ENCODE measurements at places on chromosomes 1 and 21.

GRCh38 chr21:28699596-28700259 lies 292.9 kb downstream of the LTN1 start:
- DNase-seq = no peak

GRCh38 chr1:96747565-96747964 lies 26.0 kb downstream of the PTBP2 start:
- DNase-seq = no peak

- DNase-seq = no peak
Observed at GRCh38 chr1:119935373-119935772, 39.1 kb upstream of the ADAM30 start.

GRCh38 chr1:95042286-95042685 lies 30.5 kb downstream of the ALG14 start:
- no peak for DNase-seq

DNA sequence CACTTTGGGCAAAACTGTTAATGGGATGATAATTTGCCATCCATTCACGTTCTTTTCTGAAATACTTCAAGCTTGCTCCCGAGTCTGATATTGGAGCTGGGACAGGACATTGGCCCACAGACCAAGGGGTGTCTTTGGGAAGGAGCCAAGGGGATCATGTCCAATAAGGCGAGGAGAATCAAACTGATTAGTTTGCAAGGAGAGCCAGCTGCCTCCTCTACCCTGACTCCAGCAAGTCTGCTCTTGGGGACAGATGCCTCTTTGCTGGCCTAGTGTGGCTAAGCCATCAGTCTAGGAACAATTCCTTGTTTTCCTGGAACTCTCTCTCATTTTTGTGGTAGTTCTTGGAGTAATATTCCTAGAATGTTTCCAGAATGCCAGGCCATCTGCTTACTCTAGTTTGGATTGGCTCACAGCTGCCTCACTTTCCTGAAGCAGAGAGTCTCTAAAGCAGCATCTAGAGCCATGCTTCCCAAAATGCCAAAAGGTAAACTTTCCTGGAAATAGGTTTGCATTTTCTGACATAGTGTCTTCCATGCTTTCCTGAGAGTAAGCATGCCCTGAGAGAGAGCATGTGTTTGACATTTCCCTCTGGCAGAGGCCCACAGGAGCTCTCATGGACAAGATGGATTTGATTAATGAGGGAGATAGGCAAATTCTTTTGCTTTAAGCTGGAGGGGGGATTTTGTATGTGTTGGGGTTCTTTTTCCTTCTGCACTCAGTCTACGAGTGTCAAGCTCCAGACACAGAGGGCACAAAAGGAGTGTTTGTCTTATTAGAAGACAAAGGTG lies 145.6 kb downstream of the GDAP2 start:
- no peak for DNase-seq

- DNase-seq = peak; percentile 56
Observed at GRCh38 chr1:20172033-20172590, 13.8 kb upstream of the UBXN10 start.

- peak; percentile 83 for DNase-seq
Observed at GRCh38 chr1:54390655-54391054, 15.5 kb downstream of the SSBP3 start.

GRCh38 chr1:156523801-156524480 lies 23.4 kb upstream of the MEF2D start:
- no peak for DNase-seq

DNA sequence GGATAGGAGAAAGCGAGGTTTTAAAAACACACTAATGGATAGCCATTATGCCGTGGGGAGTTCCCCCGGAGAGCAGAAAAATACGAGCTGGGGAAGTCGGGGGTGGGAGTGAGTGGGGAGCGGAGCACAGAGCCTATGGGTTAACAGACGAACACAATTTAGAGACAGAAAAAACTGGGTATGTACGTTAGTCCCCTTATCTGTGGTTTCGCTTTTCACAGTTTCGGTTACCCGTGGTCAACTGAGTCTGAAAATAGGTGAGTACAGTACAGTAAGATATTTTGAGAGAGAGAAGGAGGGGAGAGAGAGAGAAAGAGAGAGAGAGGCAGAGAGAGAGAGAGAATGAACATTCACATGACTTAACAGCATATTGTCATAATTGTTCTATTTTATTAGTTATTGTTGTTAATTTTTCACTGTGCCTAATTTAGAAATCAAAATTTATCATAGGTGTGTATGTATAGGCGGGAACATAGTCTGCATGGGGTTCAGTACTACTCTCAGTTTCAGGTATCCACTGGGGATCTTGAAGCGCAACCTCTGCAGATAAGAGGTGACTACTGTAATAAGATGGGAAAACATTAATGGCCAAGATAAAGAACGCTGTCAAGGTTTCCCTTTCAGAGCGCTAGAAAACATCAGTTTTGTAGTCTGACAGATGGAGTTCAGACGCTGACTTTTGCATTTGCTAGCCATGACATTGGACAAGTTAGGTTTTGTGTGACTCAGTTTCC lies 125.6 kb upstream of the LMO4 start:
- no peak for DNase-seq

DNA sequence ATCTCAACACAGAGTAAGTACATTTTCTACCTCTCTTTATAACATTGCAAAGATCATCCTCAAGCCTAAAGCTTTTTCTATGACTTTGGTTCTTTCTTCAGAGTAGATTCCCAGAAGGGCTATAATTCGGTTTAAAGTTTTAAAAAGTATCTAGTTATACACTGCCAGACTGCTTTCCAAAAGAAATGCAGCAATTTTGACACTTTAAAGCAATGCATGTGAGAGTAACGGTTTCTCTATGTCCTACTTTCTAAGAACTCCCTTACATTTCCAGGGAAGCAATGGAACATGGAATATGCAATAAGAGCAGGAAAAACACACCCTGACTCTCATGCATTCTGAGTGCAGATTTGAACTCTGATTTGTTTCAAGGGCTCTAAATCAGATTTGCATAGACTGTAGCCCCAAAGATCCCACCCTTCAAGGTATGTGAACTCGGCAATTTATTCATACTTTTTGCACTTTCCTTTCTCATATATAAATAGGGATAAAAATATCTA lies 331.6 kb downstream of the HHIPL2 start:
- no peak for DNase-seq

- no peak for DNase-seq
Observed at GRCh38 chr1:216913976-216914375, 190.7 kb upstream of the ESRRG start.

GRCh38 chr1:18386591-18386990 lies 94.1 kb upstream of the KLHDC7A start:
- DNase-seq = no peak

GRCh38 chr1:151369302-151369610 lies 3.2 kb downstream of the SELENBP1 start:
- DNase-seq = no peak

DNA sequence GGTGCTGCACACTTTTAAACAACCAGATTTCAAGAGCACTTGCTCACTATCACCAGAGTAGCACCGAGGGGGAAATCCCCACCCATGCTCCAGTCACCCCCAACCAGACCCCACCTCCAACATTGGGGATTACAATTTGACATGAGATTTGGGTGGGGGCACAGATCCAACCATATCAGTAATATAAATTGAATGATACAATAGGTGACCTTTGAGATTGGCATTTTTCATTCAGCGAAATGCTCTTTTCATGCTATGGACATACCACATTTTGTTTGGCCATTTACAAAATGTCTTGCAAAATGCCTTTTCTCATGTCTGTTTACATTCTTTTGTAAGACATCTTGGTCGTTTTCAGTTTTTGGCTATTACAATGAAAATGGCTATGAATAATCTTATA lies 23.9 kb downstream of the RYR2 start:
- DNase-seq = no peak

DNA sequence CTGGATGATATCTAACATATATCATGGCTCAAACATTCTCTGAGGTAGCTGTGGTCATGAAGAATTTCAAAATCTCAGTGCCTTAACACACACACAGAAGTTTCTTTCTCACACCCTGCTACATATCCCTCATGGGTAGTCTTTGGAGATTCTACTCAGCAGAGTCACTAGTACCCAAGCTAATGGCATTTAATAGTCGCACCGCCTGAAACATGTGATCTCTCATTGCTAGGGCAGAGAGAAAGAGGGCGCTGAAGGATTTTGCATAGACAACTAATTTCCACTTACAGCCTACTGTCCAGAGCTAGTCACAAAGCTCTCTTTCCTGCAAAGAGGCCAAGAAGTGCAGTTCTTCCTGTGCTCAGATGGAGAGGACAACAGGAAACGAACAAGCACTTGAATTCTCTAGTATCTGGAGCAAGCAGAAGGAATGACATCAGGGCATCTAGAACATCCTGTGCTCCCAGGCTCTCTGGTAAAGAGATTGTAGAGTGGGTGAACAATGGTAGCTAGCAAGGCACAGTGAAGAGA lies 183.4 kb upstream of the PTBP2 start:
- DNase-seq = peak; percentile 51

- DNase-seq = no peak
Observed at GRCh38 chr21:36127250-36127904, 7.5 kb upstream of the CBR3 start.

DNA sequence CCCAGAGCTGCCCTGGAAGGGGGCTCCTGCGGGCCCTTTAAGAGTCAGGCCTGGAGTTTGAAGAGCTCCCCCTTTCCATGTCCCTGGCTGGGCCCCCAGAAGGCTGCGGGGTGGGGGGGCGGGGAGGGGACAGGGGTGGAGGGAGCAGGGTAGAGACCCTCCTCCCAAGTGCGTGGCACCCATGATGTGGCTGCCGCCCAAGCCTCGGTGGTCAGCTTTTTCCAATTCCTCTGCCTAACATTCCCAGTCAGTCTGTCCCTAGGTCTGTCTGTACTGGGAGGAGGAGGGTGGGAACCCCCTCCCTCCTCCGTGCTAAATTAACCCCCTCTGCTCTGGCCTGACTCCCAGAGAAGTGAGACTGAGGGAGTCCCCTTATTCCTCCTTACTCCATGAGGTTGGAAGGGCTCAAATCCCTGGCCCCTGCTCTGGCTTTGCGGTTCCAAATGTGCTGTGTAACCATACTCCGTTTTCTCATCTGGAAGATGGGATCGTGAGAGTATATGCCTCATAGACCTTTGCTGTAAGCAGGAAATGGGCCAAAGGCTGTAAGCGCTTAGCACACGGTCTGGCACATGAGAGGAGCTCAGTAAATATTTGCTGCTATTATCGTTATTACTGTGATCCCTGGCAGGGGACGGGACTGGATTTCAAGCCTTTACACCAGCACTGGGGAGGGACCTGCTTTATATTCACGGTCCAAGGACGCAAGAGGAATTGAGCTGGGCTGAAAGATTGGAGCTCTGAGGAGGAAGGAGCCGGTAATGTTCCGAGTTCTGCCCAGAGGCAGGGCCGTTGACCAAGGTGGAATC lies 658 bp upstream of the COL16A1 start:
- no peak for DNase-seq

DNA sequence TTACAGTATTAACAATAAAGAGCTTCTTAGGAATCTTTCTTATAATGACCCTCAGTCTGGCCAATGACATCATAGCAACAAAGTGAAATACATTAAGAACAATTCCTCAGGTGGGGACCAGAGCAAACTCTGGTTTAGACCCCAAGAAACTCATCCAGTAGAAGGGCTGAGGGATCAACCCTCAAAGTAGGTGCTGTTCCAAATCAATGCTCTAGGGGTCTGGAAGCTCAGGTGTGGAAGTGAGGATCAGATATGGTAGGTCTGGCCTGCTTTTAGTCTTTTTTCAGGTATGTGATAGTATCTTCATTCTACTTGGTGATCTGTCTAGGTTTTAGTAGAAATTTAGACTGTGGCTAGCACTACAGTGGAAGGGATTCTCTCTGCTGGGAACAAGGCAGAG lies 291.7 kb downstream of the PDE4B start:
- DNase-seq = no peak

GRCh38 chr1:171286032-171286705 lies 27.8 kb upstream of the FMO4 start:
- no peak for DNase-seq

DNA sequence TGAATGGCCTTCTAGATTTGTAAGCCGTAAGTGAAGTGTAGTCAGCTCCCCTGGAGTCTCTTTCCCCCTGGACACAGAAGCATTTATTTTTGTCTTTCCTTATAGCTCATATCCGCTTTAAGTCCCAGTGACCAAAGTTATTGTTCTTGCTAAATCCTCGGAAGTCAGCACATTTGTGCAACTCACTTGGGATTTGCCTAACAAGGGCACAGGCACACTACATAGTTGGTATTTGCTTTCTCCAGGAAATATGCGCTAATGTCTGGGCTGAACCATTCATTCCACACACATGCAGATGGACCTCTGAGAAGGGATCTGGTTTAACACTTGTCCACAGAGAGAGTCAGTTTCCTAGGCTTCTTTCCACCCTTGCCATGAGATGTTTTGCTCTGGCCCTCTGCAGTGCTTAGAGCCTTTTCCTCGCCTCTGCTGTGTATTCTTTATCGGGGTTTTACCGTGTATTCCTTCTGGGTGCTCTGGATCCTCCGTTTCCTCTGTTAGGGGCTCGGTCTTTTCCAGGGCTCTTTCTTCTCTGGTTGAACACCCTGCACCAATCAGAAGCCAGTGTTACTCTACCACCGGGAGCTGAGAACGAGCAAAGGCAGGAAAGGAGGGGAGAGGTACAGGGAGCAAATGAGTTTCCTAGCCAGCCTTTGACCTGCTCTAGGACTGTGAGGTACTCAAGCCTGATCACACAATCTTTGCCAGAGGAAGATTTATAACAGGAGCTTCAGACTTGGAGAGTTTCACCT lies 72.4 kb downstream of the ABCA4 start:
- no peak for DNase-seq

GRCh38 chr1:31705080-31705866 lies 1.5 kb upstream of the COL16A1 start:
- peak; percentile 85 for DNase-seq

- no peak for DNase-seq
Observed at GRCh38 chr1:11833497-11833896, 14.1 kb downstream of the NPPA start.

GRCh38 chr1:147676311-147677085 lies 6.2 kb upstream of the ACP6 start:
- DNase-seq = no peak

GRCh38 chr1:116411784-116412479 lies 38.9 kb downstream of the ATP1A1 start:
- no peak for DNase-seq

DNA sequence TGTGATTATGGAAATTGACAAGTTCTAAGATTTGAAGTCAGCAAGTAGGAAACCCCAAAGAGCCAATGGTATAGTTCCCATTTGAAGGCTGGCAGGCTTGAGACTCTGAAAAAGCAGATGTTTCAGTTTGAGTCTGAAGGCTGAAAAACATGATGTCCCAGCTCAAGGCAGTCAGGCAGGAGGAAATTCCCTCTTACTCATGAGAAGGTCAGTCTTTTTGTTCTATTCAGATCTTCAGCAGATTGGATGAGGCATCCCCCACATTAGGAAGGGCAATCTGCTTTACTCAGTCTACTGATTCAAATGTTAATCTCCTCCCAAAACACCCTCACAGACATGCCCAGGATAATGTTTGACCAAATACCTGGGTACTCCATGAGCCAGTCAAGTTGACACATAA lies 372.5 kb upstream of the ST6GALNAC5 start:
- no peak for DNase-seq

GRCh38 chr1:58158506-58159433 lies 387.8 kb downstream of the OMA1 start:
- DNase-seq = no peak

DNA sequence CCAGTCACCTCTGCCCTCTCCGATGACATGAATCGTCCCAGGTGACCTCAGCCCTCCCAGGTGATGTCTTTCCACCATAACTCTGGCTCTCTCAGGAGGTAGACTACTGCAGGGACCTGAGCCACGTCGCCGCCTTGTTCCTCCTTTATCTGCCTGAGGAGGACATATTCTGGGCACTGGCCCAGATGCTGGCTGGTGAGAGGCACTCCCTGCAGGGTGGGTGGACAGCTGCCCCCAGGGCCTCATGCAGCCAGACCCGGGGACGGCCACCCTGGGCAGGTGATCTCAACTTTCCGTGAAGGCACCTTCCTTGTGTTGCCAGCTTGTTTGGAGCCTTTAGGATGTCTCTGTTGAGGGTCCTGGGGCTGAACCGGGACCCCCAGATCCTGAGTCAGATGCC lies 13.9 kb upstream of the ZBTB17 start:
- no peak for DNase-seq

Measured in upper lobe of left lung (tissue), 6 donors.